ENCODE measurements at places on chromosomes 16 and 17. TPM values are rescaled to one million over a fixed set of nuclear protein-coding genes. Genes with fewer than 3 reads are reported as not detected.

CCDC78 gene
- 3.7 TPM for total RNA-seq

NPIPA3 gene
- 1.2 TPM for total RNA-seq

TVP23C gene
- total RNA-seq, result 21.3 TPM

TNK1 gene
- 3.0 TPM for total RNA-seq

CCR7 gene
- 1.0 TPM for total RNA-seq

GUCY2D gene
- total RNA-seq, result not detected

PYDC1 gene
- total RNA-seq, result 0.22 TPM

CIITA gene
- total RNA-seq, result 2.1 TPM

CNTNAP4 gene
- 1.0 TPM for total RNA-seq

ITGAD gene
- not detected for total RNA-seq

SLC52A1 gene
- total RNA-seq, result 1.7 TPM

VWA3A gene
- 18.7 TPM for total RNA-seq

ASPHD1 gene
- total RNA-seq, result 26.8 TPM

CTRB2 gene
- total RNA-seq, result 0.18 TPM

TSPOAP1 gene
- 18.7 TPM for total RNA-seq

OVCA2 gene
- 23.0 TPM for total RNA-seq

CLDN6 gene
- 2.4 TPM for total RNA-seq

NGFR gene
- total RNA-seq, result 85.1 TPM

SEC14L1 gene
- 28.6 TPM for total RNA-seq

KCNH6 gene
- 0.25 TPM for total RNA-seq

SMIM36 gene
- 0.26 TPM for total RNA-seq

MT1G gene
- total RNA-seq, result 1.7 TPM

CORO6 gene
- total RNA-seq, result 0.78 TPM

GRAP gene
- total RNA-seq, result 0.50 TPM

DBF4B gene
- total RNA-seq, result 18.4 TPM

TM4SF5 gene
- not detected for total RNA-seq

CCL2 gene
- total RNA-seq, result 82.8 TPM

All from motor neuron (in vitro differentiated cells).